ENCODE measurements at places on chromosomes 6 and 20.

- no peak for DNase-seq
These were observed 7.8 kb upstream of the MDGA1 start for GRCh38 chr6:37705239-37706051.

DNA sequence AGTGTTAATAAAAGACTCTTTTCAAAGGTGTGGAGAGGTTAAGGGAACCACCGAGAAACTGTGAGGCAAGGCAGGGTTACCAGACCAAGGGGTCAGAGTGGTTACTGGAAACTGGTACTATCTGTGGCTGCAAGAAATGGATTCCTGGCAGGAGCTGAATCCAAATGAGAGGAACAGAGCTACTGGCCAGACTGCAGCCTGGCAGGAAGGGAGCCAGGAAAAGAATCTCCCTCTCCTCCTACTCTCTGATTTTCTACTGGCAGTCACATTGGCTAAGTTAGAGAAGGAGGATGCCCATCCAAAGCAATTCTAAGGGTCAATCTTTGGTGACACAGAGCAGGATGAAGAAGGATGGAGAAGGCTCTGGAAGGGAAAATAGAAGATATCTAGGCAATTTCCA is 211.5 kb downstream of the GRM1 start:
- DNase-seq = no peak

GRCh38 chr20:8221887-8222419 is 89.9 kb downstream of the PLCB1 start:
- DNase-seq = no peak

GRCh38 chr20:57582029-57582378 is 21.1 kb downstream of the PCK1 start:
- DNase-seq = no peak

GRCh38 chr6:20532881-20533280 is 1.4 kb upstream of the CDKAL1 start:
- DNase-seq = no peak

- DNase-seq = no peak
These were observed 98.3 kb downstream of the SASH1 start for GRCh38 chr6:148440877-148441453.

DNA sequence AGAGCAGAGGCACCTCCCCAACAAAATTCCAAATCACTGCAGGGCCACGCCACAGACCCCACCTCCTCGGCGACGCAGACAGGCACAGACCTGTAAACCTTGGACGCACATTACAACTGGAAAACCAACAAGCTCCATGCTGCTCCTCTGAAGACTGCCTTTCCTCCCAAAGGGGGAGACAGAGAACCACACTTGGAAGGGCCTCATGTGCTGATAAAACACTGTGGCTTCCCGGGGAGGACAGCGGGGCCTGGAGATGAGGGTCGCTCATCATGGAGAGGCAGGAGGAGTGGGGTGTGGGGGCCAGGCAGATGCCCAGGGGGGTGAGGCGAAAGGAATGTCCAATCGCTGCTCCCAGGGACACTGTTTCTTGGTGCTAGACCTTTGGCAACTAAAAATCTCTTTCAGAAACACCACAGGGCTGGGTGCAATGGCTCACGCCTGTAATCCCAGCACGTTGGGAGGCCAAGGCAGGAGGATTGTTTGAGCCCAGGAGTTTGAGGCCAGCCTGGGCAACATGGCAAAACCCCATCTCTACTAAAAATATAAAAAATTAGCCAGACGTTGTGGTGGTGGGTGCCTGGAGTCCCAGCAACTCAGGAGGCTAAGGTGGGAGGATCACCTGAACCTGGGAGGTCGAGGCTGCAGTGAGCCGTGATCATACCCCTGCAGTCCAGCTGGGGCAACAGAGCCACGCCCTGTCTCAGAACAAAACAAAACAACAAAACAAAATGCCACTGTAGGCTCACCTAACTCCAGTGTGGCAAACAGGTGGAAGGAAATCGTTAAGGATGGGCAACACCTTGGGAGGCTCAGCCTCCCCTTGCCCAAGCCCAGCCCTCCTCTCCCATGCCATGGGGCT is 53.8 kb downstream of the ABHD12 start:
- no peak for DNase-seq

- no peak for DNase-seq
These were observed 36.4 kb upstream of the KHDC1 start for GRCh38 chr6:73299151-73299971.

DNA sequence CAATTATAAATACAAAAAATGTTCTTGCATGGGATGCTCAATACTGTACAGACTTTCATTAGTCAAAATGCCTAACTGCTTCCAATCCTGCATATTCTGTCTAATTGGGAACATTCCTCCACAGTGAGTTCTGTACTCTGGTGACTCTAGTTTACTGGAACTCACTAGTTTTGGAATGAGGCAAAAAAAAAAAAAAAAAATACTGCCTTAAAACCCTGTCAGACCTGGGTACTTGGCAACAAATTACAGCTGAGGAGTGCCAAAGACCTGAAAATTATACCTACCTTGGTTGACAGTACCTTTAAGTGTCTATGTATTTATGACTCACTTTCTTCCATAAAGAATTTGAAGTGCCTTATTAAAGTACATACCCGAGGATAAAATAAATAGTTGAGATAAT is 276.7 kb downstream of the FARS2 start:
- DNase-seq = no peak

- no peak for DNase-seq
These were observed 4.6 kb downstream of the PPP1R3G start for GRCh38 chr6:5089481-5090438.

DNA sequence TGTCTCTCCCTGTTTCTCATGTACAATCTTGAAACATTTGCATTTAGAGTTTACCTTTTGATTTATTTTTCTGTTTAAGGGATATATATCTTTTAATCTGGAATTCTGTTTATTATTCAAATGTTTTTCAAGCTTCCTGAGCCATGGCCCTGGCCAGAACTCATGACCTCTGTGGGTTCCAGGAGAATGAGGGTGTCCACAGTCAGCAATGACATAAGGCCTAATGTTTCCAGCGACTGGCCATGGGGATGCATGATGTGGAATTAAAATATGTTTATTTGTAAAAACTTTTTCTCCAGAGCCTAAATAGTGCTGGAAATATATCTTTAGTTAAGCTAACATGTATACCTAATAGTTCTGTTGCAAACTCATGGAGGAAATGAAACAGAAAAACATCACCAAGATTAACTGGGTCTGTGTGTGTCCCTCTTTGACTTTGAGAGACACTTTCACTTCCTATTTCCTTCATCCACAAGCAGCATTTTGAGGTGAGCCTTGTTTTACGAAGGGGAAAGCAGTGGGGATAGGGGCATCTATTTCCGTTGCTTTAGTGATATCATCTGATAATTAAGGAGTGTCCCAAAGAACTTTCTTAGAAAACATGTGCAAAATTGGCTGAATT is 87.6 kb downstream of the SMOC2 start:
- DNase-seq = no peak

GRCh38 chr20:56429502-56429901 is 17.4 kb downstream of the CASS4 start:
- DNase-seq = no peak
